ENCODE measurements at places on chromosomes 2 and 18.

GRCh38 chr2:65264821-65265670 lies 37.4 kb downstream of the ACTR2 start:
- DNase-seq = no peak

GRCh38 chr2:170685591-170685990 lies 29.5 kb upstream of the SP5 start:
- no peak for DNase-seq

DNA sequence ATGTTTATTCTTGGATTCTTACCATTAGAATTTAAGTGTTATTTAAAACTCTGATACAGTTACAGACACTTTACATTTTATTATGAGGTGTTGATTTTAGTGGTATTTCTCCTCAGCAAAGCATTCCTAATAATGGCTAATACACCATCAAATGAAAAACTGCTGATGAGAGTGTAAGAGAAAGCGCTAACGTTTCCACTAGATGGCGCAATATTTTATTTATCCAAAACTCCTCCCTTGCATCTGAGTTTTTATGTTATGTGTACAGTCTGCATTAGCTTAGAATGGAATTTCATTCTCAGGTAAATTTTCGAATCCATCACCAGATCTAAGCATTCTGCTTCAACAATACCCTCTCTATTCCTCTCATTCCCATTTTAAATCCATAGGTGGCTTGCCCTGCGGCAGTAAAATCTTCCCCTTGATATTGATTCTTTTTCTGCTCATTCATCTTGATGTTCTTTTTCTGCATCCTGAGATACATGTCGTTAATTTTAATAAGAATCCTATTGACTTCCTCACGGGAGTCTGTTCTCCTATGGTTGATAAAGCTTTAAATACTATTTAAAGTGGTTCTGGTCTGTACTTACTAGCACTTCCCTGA lies 53.9 kb downstream of the PRKRA start:
- no peak for DNase-seq

GRCh38 chr2:235592430-235592829 lies 98.6 kb downstream of the AGAP1 start:
- no peak for DNase-seq

DNA sequence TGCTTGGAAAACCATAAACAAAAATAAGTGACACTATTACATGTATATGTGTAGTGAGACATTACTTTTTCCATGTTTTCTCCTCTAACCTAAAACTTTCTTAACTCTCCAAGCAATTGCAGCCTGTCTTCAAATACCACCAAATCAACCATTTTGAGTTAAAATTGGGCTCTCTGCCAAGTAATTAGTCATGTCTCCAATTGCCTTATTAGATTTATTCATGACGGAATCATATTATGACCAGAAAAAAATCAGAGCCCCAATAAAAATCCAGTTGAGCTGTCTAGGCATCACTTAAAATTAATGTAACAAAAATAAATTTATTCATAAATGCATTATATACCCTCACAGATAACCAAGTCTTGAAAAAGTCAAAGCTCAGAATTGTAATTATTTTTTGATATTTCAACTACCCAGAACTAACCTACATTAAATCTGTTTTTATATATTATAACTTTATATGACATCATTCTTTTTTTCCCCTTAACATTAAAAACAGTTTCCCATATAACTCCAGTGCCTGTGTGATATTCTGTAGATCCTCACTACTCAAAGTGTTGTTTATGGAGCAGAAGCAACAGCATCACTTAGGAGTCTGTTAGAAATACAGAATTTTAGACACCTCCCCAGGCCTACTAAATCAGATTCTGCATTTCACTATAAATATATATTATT lies 157.0 kb downstream of the ERBB4 start:
- no peak for DNase-seq

- no peak for DNase-seq
Observed at GRCh38 chr2:68594041-68594440, 49.3 kb upstream of the PROKR1 start.

DNA sequence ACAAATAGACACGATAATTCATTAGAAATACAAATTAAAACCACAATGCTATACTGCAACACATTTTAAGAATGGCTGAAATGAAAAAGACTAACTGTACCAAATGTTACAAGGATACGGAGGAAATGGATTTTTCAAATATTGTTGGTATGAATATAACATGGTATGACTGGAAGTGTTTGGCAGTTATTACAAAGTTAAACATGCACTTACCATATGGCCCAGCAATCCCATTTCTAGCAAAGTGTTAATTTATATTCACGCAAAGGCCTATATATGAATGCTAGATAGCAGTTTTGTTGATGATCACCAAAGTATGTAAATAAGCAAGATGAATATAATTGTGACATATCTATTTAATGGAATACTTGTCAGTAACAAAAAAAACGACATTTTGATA lies 497.8 kb upstream of the FSIP2 start:
- no peak for DNase-seq

GRCh38 chr2:229646186-229646723 lies 68.1 kb downstream of the DNER start:
- DNase-seq = no peak

- DNase-seq = no peak
Observed at GRCh38 chr2:136422512-136422911, 304.6 kb upstream of the CXCR4 start.

DNA sequence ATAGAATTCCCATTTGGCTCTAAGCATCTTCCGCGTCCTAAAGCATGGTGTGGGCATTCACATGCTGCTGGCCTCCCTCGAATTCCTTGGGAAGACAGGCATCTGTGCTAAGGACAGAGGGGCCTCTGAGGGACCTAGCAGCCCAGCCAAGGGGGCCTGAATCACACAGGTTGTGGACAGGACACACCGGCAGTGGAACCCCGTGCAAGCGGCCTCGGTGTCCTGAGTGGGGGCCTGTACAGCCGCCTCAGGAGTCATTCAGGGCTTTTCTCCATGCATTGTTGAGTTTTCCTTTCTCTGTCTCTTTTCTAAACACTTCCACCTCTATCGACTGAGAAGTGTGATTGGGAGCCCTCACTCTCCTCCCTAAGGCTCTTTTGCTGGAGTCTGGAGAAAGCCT lies 44.3 kb upstream of the SMIM21 start:
- DNase-seq = no peak

GRCh38 chr18:22711192-22711685 lies 221.9 kb upstream of the RBBP8 start:
- DNase-seq = no peak

DNA sequence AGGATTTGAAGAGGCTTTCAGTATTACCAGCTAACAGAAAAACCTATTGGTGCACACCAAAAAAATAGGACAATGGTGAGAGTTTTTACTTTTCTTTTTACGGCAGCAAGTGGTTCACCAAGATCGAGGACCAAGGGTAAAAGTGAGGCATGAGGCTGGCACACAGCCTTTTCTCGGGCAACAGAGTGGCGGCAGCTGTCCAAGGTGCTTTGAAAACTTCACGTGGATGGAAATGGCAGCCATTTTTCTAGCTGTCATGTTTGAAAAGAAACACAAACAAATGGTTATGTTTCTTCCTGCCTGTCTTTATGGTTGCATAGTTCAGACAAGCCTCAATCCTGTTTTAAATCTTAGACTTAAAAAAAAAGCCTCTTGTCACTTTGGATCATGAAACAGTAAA lies 812.5 kb upstream of the CHAC2 start:
- DNase-seq = no peak

DNA sequence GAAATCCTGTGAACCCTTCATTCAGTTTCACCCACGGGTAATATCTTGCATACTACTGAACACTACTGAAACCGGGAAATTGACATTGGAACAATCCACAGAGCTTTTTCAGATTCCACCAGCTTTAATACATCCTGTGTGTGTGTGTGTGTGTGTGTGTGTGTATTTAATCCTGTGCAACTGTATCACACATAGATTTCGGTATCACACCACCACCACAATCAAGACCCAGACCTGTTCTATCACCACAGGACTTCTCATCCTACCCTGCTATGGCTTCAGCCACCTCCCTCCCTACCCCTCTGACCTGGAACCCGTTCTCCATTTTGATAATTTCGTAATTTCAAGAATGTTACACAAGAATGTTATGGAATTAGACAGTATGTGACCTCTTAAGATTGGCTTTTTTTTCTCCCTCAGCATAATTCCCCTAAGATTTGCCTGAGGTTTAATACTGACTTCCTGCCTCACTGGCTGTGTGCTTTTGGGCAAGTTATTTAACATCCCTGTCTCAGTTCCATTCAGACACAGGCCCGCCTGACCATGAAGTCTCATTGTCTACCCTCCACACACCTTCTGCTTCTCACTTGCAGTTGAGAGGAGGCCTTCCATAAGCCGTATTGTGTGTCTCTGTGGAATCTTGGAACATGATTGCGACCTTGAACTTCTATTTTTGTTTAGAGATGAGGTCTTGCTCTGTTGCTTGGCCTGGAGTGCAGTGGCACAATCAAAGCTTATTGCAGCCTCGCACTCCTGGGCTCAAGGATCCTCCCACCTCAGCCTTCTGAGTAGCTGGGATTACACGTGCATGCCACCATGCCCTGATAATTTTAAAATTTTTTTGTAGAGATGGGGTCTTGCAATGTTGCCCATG lies 14.4 kb upstream of the TMEM131 start:
- DNase-seq = no peak

DNA sequence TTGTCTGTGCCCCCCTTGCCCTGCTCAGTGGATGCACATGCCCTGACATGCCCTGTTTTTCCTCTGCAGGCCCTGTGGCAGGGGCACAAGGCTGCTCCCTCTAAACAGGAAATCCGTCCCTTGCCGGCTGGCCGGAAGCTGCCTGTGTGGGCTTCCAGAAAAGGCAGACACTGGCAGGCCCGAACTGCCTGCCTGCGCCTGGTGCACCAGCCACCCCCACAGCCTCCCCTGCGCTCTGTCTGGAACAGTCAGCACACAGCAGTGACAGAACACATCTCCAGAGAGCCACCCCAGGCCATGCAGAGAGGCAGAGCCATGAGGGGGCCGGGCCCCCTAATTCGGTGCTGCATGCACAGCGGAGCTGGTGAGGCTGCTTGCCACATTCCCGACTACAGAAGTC lies 33.5 kb downstream of the LOXHD1 start:
- no peak for DNase-seq

- no peak for DNase-seq
Observed at GRCh38 chr2:163633291-163633690, 102.5 kb downstream of the FIGN start.

GRCh38 chr2:102313025-102313424 lies 1.7 kb downstream of the IL1RL1 start:
- DNase-seq = no peak

DNA sequence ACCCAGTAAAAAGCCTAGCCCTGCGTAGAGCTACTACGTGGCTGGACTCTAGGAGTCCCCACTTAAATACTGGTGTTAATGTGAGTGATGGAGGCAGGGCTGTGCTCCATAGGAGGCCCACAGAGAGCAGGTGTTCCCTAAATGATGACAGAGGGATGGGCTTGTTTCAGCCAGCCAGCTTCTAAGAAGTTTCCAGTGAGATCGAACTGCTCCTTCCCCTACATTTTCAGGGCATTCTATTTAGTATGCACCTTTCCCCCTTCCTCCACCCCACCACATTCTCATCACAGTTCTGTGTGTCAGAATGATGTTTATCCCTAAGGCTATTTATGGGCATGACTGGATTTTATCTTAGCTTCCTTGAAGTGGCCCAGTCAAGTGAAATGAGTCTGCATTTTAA lies 213.0 kb downstream of the TRIB2 start:
- DNase-seq = no peak

DNA sequence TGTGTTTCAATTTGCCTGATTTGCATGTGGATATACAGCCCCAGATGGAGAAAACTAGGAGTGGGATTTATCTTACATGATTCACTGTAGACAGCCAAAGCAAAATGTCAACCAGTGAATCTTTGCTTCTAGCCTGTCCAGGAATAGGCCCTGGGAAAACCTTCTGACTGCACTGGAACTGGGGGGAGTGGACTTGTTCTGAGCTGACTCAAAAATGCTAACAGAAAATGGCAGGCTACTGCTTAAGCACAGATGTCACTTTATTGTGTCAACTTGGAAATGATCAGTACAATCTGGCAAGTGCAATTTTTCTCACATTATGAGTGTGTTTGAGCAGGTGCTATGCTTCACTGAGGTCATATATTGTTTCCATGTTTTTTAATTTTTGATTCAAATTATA lies 593.7 kb downstream of the NRXN1 start:
- DNase-seq = no peak

DNA sequence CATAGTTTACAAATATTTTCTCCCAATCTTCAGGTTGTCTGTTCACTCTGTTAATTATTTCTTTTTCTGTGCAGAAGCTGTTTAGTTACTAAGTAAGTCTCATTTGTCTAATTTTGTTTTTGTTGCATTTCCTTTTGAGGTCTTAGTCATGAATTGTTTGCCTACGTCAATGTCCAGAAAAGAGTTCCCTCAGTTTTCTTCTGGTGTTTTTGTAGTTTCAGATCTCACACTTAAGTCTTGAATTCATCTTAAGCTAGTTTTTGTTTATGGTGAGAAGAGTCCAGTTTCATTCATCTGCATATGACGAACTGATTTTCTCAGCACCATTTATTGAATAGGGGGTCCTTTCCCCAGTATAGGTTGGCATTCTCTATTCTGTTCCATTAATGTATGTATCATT lies 1252.2 kb upstream of the TMEFF2 start:
- DNase-seq = no peak

DNA sequence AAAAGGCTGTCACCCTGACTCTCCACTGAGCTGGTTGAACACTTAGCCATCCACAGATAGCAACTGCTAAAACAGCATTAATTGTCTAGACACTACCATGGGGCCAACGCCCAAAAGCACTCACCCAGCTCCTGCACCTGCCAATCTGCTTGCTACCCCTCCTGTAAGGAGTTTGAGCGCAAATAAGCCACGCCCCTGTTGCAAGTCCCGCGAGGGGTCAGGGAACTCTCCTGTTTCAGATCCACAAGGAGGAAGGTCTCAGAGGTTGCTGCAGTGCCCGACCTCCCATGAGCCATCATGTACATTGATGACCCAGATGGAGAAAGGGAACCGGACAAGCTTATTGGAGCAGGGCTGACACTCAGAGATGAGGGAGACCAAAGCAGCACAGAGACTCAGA lies 106.8 kb downstream of the ZNF516 start:
- no peak for DNase-seq

GRCh38 chr2:190184460-190184859 lies 121.9 kb upstream of the MSTN start:
- no peak for DNase-seq

GRCh38 chr2:208127090-208127489 lies 2.5 kb downstream of the CRYGC start:
- DNase-seq = no peak

DNA sequence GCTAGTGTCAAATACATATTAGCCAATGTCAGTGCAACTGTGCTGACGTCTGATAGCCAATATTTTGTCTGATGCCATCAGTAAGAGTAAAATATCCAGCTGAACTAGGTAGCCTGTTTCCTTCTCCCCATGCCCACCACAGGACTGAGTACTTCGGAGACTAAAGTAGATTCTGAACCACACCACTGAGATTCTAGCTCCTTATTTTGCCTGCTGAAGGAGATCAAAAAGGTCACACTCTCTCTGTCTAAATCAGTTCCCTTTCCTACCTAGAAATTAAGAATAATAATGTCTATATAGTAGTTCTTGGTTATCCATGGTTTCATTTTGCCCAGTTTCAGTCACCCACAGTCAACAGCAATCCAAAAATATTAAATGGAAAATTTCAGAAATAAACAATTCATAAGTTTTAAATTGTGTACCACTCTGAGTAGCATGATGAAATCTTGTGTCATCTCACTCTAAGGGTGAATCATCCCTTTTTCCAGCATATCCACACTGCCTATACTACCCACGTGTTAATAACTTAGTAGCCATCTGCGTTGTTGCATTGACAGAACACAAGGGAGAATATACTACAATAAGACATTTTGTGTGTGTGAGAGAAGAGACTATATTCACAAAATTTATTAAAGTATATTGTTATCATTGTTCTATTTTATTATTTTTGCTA lies 1043.3 kb upstream of the PIK3C3 start:
- no peak for DNase-seq

Data from stimulated activated CD8-positive, alpha-beta memory T cell treated with anti-CD3 and anti-CD28 coated beads, Interleukin-4, amount 100 ng/mL, for 4 hours (primary cell).